ENCODE measurements at places on chromosomes 12 and 14. TPM values are rescaled to one million over a fixed set of nuclear protein-coding genes. Genes with fewer than 3 reads are reported as not detected.

The PTHLH gene
- total RNA-seq: not detected

The ZNF740 gene
- total RNA-seq: 90.1 TPM

GRCh38 chr12:92078167-92079053, 67.2 kb downstream of the BTG1 start:
- H3K4me3 ChIP-seq: no peak overlapping the region
- H3K27ac ChIP-seq: no peak overlapping the region
- peaks cover 3% of the 10 kb centered on the region for H3K4me1 ChIP-seq
- DNase-seq: no peak

DNA sequence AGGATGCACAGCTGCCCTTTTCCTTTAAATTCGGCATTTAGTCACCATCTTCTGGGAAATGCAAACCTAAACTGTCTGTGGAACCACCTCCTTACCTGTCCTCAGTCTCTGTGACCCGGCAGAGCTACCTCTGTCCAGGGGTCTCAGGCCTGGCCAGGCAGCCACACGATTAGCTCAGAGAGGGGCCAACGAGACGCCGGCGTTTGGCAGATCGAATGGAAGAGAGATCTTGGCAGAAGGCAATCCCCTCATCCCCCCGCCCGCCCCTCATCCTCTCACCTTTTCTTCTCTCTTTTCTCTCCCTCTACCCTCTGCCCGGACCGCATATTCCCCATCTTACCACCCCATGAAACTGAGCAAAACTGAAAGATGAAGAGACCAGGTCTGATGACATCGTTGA, 101.0 kb downstream of the PIWIL1 start:
- H3K27ac ChIP-seq: no peak overlapping the region
- DNase-seq: no peak
- H3K4me3 ChIP-seq: no peak overlapping the region
- H3K27me3 ChIP-seq: no peaks in the 10 kb centered on the region
- H3K4me1 ChIP-seq: no peaks in the 10 kb centered on the region
- no peaks in the 10 kb centered on the region for H3K36me3 ChIP-seq

DNA sequence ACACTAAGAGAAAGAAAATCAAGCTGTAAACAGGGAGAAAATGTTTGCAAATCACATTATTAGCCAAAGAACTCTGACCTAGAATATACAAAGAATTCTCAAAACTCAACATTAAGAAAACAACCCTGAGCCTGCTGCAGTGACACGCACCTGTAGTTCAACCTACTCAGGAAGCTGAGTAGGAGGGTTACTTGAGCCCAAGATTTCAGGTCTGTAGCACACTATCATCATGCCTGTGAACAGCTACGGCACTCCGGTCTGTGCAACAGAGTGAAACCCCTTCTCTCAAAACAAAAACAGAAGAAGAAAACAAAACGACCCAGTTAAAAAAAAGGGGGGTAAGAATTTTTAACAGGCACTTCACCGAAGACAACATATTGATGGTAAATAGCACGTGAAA, 20.8 kb downstream of the SAV1 start:
- no peaks in the 10 kb centered on the region for H3K4me1 ChIP-seq
- no peak overlapping the region for H3K4me3 ChIP-seq
- DNase-seq: no peak
- no peaks in the 10 kb centered on the region for H3K36me3 ChIP-seq
